ENCODE measurements at places on chromosomes 7 and 10.
A peak's percentile ranks its signal among the peaks of the same experiment; 100 is the strongest.

GRCh38 chr10:5402798-5403197 lies 1.8 kb downstream of the TUBAL3 start:
- DNase-seq = no peak

DNA sequence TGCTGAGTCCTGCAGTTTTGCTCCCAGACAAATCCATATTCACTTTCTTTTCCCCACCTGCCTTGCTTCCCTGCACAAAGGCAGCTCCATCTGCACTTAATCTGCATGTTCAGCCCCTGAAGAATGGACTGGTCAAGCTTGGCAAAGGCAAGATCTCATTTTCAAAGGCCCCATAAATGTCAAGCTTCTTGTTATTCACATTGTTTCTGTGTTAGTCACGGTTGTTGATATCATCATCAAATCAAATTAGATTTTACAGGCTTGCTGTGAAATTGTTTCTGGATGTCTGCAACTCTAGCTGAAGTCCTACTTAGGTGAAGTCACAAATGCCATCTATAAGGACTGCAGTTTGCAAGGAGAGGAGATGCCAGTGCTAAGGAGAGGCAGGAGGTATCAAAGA lies 91.0 kb downstream of the GPAM start:
- no peak for DNase-seq

DNA sequence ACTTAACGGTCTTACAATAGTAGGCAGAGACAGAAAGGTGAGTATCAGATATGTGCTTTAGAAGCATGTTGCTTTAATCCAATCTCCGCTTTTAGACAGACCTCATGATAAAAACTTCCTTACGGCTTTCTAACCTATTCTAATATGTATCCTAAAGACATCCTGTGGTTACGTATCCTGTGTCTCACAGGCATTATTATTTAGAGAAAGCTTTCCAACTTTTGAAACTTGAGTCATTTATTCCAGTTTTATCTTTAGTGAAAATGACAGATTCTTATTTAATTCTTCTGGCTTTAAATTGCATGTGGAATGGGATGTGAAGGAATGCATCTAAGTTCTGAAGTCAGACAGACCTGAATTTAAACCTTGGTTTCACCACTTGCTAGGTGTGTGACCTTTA lies 118.9 kb downstream of the OTUD1 start:
- DNase-seq = no peak

GRCh38 chr10:97805949-97806348 lies 34.1 kb upstream of the SFRP5 start:
- DNase-seq = no peak

- no peak for DNase-seq
Measured at GRCh38 chr7:155190688-155191087, 107.0 kb upstream of the INSIG1 start.

GRCh38 chr7:151038951-151039849 lies 9.1 kb upstream of the ASIC3 start:
- peak; percentile 55 for DNase-seq

GRCh38 chr10:57921140-57921539 lies 346.6 kb downstream of the IPMK start:
- no peak for DNase-seq
